ENCODE measurements at places on chromosomes 3 and 15.

GRCh38 chr15:78550194-78550593, 9.9 kb downstream of the PSMA4 start:
- DNase-seq: no peak

DNA sequence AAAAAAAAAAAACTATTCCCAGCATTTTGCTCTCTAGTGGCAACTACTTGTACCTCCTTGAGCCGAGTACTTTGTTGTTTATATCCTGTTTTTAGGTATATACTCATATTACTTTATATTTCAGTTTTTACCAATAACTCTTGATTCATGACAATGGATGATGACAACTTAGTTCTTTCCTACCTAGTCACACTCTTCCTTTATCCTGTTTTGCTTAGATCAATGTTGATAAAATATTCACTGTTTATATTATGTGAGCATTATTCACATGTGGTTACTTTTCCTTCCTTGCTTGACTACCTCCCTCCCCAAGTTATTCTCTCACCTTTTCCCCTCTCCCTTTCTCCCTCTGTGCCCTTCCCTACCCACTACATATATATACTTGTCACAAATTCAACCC, 53.7 kb downstream of the NKIRAS1 start:
- no peak for DNase-seq

DNA sequence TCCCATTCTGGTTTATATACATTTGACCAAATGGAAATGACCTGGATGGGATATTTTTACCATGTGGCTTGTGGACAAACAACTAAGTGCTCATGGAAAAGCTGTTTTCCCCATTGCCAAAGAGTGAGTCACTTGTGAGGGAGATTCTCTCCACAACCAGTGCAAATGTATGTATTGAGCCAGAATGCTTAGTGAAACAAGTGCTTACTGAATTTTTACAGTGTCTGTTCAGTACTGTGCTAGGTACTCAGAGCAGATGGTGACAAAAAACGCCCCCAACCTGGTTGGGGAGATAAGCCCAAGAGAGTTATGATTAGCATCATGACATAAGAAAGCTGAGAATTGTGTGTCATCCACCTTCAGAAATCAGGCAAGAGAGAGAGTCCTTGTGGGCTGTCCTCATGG, 2.3 kb downstream of the CHP1 start:
- DNase-seq: no peak

DNA sequence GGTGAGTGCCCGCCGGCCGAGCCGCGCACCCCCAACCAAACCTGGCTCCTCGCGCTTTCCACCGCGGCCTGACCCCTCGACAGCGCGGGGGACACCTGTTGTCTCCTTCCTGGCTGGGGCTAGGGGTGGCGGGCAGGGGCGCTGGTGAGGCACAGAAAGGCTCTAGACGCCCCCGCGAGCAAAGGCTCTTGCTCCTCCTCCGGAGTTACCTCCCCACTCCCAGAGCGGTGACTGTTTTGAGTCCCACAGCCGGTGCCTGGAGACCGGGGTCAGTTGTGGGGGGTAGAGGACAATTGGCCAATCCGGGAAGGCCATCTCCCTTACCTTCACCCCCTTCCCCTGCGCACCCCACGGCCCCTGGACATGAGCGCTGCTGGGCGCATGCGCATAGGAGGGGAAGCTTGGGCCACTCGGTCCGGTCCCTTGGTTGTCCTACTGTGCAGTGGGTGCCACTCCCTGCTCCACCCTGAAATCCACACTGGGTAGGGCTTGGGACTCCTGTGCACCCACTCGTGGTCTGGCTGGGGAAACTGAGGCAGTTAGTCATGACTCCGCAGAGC, 554 bp downstream of the CHST13 start:
- DNase-seq: no peak

DNA sequence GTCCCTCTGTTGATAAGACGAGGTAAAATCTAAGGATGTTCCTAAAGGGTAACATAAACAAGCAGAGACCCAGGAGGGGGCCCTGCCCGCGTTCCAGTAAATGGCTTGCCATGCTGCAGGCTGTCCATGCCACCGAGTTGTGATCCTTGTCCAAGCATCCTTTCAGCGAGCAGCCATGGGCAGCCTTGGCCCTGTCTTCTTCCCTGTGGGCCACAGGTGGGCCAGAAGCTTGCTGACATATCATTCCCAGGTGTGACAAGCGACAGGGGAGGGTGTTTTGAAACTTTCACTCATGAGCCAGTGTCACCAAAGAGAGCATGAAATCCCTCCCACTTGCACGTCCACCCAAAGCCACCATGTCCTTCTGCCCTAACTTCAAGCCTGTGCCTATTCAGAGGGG, 53.7 kb downstream of the PCSK6 start:
- DNase-seq: no peak

GRCh38 chr3:78434801-78435200, 1333.0 kb downstream of the ROBO1 start:
- DNase-seq: no peak

- no peak for DNase-seq
Observed at GRCh38 chr3:49476563-49476962, 6.5 kb downstream of the DAG1 start.

DNA sequence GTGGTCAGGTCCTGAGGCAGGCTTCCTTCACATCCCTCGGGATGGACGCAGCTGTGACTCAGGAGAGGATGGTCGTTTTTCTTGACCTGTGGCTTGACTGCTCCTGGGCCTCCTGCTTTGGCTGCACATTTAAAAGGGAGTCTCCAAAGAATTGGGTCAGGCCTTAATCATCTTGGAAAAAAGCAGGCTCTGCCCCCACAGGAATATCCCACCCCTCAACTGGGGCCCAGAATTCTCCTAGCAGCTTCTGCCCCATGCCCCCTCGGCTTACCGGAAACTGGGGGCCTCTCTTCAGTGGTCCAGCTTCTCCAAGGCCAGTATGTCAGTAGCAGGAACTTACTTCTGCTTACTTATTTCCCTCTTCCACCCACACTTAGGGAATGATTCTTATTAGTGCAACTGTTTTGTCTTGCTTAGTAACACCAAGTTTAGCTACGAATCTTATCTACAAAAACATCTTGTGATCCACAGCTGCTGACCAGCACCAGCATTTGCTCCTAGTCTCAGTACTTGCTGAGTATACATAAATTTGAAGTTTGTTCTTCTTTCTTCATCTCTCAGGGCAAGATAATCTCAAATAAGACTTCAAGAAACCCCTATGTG, 35.7 kb downstream of the ATG7 start:
- no peak for DNase-seq

- no peak for DNase-seq
Observed at GRCh38 chr15:70882361-70882760, 9.9 kb downstream of the THAP10 start.

DNA sequence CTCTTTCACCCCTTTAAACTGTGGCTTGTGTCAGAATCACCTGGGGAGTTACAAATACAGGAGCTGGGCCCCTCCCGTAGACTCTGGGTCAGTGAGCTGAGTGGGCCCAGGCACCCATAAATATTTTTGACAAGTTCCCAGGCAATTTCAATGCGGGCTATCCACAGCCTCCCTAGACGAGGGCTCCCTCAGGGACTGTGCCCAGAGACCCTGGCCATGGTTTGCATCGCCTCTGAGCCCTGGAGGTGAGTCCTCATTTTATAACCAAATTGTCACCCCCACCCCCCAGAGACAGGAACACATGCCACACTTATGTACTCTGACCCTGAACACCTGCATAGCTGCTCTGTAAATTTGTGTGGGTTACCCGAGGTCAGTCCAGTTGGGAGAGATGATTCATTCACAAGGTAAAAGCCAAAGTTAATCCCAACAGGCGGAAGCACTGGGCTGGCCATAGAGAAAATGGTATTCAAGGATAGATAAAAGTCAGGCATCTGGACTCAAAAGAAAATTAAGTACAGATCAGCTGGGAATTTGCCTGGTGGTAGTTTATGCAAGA, 146.5 kb upstream of the SLC6A11 start:
- no peak for DNase-seq

Measured in left renal cortex interstitium (tissue), 4 donors.